ENCODE measurements at places on chromosomes 2 and 18. TPM values are rescaled to one million over a fixed set of nuclear protein-coding genes. Genes with fewer than 3 reads are reported as not detected.

The MC4R gene
- 0.19 TPM for total RNA-seq

The SERPINB2 gene
- not detected for total RNA-seq

The GYPC gene
- total RNA-seq = 84.4 TPM

The CD28 gene
- not detected for total RNA-seq

The TUBA3E gene
- not detected for total RNA-seq

The TNFRSF11A gene
- total RNA-seq = 0.16 TPM

The DSG4 gene
- not detected for total RNA-seq

The FHOD3 gene
- 29.0 TPM for total RNA-seq

The HSPE1 gene
- total RNA-seq = 203 TPM

The LONRF2 gene
- 5.2 TPM for total RNA-seq

The TMEM198 gene
- 16.4 TPM for total RNA-seq

The ZNF521 gene
- total RNA-seq = 86.1 TPM

The SCYGR4 gene
- not detected for total RNA-seq

The ASB18 gene
- total RNA-seq = not detected

The THUMPD2 gene
- total RNA-seq = 14.4 TPM

The PARD3B gene
- 15.9 TPM for total RNA-seq

Data from neural crest cell (in vitro differentiated cells).